NCI-H446 treated with DMSO at 0.1 percent for 48 hours (cell line): ENCODE measurements at places on chromosomes 1 and 21.

DNA sequence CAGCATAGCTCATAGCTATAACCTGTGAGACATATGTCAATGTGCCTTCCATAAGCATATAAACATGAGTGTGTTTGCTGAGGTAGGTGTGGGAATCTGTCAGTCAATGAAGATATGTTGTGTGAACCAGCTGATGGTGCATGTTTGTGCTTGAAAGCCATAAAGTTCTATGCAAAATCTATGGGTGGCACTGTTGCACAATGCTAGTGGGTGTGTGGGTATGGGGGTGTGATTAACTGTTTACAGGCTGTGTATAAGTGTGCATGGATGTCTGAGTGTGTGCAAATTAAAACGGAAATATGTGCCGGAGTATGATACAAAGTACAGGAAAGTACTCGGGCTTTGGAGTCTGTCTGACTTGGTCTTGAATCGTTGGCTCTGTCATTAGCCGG is 1.0 kb upstream of the ATP2B4 start:
- DNase-seq: no peak

DNA sequence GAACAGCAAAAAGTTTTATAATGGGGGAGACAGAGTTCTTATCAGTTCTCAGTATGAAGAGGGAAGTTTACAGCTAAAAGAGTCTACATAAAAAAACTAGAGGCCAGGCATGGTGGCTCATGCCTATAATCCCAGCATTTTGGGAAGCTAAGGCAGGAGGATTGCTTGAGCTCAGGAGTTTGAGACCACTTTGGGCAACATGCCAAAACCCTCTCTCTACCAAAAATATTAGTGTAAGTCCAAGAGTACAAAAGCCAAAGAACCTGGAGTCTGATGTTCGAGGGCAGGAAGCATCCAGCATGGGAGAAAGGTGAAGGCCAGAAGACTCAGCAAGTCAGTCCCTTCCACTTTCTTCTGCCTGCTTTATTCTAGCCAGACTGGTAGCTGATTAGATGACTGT is 35.0 kb upstream of the ROR1 start:
- DNase-seq: no peak

- no peak for DNase-seq
These were observed 55.2 kb upstream of the PTGS2 start for GRCh38 chr1:186735463-186735862.

DNA sequence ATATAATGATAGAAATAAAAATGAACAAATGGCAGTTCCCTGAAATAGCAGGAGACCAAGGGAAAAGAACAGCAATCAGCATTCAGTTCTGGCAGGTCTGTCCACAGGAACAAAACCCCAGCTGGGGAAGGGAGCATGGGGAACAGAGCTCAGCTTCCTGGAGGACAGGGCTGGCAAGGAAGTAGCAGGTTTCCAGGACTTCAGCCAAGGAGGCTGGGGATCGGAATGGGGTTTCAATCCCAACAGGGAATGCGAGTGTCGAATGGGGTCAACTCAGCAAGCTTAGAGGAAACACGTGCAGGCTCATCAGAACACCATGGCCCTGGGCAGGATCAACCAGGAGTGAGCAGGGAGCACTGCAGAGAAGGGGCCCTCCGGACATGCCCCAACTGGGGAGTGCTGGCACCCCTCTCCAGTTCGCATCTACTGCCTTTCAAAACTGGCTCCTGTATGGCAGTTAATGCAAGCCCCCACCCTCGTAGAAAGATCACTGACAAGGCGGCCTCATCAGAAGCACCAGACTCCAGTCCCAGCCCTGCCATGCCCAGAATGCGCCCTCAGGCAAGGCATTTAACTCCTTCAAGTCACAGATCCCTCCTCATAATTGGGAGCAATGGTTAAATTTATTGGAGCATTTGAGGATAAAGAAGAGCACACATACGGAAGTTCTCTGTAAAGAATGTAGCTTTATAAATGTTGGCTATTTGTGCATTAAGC is 72.4 kb downstream of the SEC16B start:
- no peak for DNase-seq

- DNase-seq: no peak
These were observed 2.9 kb upstream of the BSND start for GRCh38 chr1:54995835-54996234.

GRCh38 chr1:54380290-54380882 is 25.8 kb downstream of the SSBP3 start:
- DNase-seq: no peak

DNA sequence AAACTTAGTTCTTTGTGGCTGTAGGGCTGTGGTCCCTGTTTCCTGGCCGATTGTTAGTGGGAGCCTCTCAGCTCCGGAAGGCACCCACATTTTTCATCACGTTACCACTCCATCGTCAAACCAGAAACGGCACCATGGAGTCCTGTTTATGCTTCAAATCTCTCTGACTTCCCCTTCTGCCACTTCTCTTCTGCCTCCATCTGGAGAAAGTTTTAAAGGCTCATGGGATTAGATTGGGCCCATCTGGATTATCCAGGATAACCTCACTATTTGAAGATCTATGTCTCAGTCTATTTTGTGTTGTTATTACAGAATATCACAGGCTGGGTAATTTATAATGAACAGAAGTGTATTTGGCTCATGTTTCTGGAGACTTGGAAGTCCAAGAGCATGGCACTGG is 19.3 kb upstream of the IL22RA1 start:
- DNase-seq: no peak

GRCh38 chr1:232555494-232556210 is 74.3 kb downstream of the SIPA1L2 start:
- no peak for DNase-seq

- no peak for DNase-seq
These were observed 71.2 kb downstream of the SNRPE start for GRCh38 chr1:203932556-203932955.

- DNase-seq: no peak
These were observed 4.1 kb downstream of the NRIP1 start for GRCh38 chr21:15060543-15061175.

DNA sequence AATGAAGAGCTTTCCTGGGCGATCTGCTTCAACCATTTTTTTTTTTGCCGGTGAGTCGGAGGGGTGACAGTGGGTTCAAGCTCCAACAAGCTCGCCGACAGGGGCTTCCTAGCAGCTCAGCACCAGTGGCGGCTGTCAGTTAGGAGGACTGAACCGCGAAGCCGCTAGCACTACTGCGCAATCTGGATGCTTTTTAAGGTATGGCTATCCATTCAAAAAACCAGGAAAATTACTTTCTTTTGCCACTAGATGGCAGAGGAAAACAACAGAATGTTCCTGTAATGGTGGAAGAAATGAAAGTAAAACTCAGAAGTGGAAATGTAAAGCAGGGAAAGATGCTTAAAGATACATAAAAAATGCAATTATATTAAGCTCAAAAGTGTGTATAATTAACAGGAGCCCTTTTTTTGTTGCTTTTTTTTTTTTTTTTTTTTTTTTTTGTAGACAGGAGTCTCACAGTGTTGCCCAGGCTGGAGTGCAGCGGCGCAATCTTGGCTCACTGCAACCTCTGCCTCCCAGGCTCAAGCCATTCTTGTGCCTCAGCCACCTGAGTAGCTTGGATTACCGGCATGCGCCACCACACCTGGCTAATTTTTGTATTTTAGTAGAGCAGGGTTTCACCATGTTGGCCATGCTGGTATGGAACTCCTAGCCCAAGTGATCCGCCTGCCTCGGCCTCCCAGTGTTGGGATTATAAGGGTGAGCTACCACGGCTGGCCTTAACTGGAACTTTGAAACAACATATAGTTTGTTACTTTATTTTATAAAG is 8.5 kb downstream of the KYAT3 start:
- no peak for DNase-seq

DNA sequence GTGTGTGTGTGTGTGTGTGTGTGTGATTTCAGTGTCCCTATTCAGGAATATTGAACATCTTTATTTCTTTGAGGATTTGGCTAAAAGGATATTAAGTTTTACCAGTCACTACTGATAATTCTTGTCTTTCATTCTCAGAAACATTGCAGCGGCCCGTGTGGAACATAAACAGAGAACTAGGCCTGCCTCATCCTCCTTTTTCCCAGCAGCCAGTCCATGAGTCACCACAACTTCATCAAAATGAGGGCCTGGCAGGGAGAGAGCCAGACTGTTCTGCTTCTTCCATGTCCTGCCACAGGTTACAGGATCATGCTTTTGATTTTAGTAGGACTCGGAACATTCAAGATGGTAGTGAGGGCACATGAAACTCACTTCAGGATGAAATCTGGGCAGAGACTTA is 50.7 kb downstream of the LRIG2 start:
- DNase-seq: no peak

DNA sequence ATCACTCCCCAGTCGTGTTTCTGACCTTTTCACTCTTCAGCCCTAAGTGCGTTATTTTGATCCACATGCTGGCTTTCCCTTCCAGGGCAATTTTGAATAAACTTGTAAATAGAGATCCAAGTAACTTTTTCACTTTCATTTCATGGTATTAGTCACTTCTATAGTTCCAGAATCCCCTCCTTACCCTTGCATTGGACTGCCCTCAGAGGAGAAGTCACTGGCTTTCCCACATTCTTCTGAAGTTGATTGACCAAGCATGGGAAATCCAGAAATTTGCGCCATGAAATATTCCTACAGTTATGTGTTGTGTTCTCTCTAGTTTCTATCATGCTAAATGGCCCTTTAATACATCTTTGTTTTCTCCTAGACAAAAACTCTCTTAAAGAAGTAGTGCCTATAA is 177.3 kb upstream of the GORAB start:
- no peak for DNase-seq

GRCh38 chr1:3660704-3661103 is 8.4 kb downstream of the TP73 start:
- DNase-seq: no peak

- no peak for DNase-seq
These were observed 203.9 kb downstream of the ZNF326 start for GRCh38 chr1:90198616-90199332.

DNA sequence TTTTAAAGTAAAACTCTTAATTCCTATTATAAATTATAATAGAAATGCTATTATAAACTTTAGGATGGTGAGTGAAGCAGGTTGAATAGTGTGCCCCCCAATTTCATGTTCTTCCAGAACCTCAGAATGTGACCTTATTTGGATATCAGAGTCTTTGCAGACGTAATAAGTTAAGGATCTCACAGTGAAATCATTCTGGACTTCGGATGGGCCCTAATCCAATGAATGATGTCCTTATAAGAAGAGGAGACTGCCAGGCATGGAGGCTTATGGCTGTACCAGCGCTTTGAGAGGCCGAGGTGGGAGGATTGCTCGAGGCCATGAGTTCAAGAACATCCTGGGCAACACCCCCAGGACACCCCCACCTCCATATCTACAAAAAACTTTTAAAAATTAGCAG is 9.4 kb upstream of the MT1HL1 start:
- DNase-seq: no peak

DNA sequence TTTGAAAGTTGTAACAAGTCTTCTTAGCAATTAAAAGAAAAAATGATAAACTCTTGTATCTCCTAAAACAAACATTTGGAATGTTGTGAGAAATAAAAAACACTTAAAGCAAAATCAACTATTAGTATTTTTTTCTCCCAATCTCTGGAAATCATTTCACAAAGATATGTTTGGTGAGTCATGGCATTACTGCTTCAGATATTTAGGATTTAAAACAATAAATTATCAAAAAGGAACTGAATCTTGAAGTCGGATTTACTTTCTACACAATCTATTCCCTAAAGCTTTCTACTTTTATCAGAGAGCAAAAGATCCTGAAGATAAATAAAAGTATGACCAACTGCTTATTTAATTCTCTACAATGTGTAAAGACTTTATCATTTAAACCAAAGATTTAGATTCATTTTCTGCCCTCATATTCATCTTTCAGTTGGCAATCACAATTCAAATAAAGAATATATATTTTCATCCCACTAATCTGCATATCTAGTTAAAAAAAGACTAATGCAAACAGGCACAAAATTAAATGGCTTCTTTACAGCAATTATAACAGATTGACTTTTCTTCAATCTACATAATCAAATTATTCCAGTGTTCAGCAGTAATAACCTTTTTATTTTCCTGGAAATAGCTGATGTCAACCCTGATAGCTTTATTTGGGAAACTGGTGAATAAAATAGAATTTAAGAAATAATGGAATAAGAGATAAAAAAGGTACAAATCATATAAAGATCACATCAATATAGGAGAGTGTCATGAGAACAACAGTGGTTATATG is 230.0 kb downstream of the COP1 start:
- no peak for DNase-seq

- no peak for DNase-seq
These were observed 1.1 kb upstream of the RCAN3 start for GRCh38 chr1:24501371-24502064.

- DNase-seq: peak; percentile 48
These were observed 19.8 kb upstream of the THRAP3 start for GRCh38 chr1:36204347-36204909.

- no peak for DNase-seq
These were observed 42.3 kb downstream of the DPT start for GRCh38 chr1:168686666-168687065.

DNA sequence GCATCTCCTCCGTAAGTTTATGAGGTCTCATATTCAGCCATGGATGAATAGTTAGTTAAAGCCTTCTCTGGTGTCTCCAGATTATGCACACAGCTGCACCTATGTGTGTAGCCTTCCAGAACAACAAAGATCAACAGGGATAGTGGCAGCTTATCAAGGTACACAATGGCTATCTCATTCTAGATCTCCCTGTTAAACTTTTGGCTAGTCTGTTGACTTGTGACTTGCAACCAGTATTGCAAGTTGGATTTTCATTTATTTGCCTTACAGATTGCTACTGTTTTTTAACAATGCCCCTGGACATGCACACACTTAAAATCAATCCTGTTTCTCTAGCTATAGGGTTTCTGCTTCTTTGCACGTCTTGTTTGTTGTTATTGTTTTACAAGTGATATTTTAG is 363.2 kb downstream of the OMA1 start:
- DNase-seq: no peak

DNA sequence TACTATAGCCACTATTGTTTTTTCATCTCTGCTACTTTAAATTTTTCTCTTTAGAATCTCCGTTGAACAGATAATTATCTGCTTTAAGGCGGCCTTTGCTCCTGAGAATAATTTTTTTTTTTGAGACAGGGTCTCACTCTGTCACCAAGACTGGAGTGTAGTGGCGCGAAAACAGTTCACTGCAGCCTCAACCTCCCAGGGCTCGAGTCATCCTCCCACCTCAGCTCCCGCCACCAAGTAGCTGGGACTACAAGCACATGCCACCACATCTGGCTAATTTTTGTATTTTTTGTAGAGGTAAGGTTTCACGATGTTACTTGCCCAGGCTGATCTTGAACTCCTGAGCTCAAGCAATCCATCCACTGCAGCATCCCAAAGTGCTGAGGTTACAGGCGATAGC is 28.6 kb downstream of the TRIT1 start:
- DNase-seq: no peak
